Esophagus muscularis mucosa (tissue), 4 donors: ENCODE measurements at places on chromosomes 12 and 14. TPM values are rescaled to one million over a fixed set of nuclear protein-coding genes. Genes with fewer than 3 reads are reported as not detected.

GRCh38 chr12:129641926-129642325, 261.9 kb downstream of the TMEM132D start:
- DNase-seq, result no peak

DNA sequence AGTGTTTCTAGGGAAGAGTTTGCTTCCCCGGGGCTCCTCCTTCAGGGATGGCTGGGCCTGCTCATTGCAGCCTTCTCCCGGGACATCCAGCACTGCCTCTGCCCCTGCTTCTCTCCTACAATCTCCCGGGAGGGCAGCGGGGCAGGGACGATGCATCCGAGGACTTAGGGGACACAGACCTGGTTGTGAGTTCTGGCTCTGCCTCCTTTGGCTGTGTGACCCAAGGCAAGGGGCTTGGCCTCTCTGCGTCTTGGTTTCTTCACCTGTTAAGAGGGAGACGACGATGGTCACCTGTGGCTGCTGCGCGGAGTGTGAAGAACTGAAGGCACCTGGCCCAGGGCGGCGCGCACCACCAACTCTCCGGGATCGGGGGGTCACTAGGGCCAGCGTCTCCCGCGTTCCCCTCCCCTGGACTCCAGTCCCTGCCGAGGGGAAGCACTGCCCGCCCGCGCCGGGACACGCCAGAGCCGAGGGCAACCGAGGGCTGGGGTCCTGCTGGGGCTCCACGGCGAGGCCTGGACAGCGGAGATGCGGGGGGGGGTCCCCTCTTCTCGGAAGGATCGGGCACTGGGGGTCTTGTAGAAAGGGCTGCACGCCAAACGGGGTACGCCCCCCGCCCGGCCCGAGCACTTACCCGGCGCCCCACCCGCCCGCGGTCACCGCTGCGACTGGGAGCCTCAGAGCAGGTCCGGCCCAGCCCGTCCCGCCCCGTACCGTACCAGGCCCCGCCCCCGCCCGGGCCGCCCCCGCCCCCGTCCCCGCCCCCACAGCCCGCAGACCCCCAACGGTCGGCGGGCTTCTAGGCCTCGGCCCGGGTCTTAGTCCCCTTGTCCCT, at the start of gene HVCN1:
TSS of gene HVCN1 (minus strand) at position 670 of the 835 bp plus-strand sequence. CDS start 5,870 bp downstream, outside the sequence.
- DNase-seq, result no peak

- DNase-seq, result no peak
These were observed 198.4 kb upstream of the FOXN3 start for GRCh38 chr14:89615421-89615820.

GRCh38 chr12:45532113-45532512, 197.4 kb upstream of the ARID2 start:
- DNase-seq, result no peak

DNA sequence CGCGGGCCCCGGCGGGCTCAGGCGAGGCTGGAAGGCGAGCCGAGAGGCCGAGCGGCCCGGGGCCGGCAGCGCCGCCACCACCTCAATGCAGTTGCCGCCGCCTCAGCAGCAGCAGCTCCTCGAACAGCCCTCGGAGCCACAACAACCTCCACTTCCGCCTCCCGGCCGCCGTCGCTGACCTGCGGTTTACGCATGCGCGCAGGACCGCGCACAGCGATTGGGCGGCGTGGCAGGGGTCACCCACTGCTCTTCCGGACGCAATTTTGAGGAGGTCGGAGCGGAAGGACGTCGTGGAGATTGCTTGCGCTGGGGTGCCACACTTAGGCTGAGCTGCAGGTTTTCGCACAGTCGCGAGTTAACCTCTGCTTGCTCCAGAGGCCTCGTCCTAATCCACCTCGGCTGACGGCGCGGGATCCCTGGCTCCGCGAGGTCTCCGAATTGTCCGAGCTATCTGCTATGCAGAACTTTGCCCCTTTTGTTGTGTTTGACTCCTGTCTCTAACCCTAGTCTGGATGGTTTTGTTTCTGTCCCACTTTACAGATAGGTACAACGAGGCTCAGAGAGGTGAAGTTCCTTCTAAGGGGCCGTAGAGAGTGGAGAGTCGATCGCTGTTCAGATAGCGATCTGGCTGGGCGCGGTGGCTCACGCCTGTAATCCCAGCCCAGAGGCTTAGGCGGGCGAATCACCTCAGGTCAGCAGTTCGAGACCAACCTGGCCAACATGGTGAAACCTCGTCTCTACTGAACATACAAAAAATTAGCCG, at the start of the genes ACAD10 and BRAP:
TSS of gene ACAD10 (plus strand) at position 243 of the 763 bp plus-strand sequence. CDS start 6,657 bp downstream, outside the sequence.
TSS of gene BRAP (minus strand) at position 146 of the 763 bp plus-strand sequence. CDS start 164 bp downstream, outside the sequence.
- DNase-seq, result peak; percentile 97

DNA sequence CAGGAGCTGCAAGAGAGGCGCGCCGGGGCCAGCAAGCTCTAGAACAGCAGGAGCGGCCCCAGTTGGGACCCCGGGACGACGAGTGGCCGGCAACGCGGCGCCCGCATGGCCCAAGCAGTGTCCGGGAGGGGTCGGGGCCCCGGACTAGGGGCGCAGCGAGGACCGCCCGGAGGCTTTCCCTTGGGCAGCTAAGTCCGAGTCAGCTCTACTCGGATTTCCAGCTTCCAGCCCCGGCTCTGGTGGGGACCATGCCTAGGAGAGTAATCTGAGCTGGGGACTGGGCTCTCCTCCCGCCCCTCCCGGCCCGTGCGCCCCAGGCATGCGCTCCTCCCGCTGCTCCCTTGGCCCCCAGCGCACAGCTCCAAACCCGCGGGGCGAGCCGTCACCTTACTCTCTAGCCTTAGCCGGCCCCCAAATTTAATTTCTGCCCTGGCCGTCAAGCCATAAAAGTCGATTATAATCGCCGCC, 41.6 kb upstream of the CAPRIN2 start:
- DNase-seq, result no peak

- no peak for DNase-seq
These were observed 79.6 kb downstream of the CCDC91 start for GRCh38 chr12:28269851-28270250.

- no peak for DNase-seq
These were observed 213.0 kb upstream of the PDE3A start for GRCh38 chr12:20155374-20155773.

DNA sequence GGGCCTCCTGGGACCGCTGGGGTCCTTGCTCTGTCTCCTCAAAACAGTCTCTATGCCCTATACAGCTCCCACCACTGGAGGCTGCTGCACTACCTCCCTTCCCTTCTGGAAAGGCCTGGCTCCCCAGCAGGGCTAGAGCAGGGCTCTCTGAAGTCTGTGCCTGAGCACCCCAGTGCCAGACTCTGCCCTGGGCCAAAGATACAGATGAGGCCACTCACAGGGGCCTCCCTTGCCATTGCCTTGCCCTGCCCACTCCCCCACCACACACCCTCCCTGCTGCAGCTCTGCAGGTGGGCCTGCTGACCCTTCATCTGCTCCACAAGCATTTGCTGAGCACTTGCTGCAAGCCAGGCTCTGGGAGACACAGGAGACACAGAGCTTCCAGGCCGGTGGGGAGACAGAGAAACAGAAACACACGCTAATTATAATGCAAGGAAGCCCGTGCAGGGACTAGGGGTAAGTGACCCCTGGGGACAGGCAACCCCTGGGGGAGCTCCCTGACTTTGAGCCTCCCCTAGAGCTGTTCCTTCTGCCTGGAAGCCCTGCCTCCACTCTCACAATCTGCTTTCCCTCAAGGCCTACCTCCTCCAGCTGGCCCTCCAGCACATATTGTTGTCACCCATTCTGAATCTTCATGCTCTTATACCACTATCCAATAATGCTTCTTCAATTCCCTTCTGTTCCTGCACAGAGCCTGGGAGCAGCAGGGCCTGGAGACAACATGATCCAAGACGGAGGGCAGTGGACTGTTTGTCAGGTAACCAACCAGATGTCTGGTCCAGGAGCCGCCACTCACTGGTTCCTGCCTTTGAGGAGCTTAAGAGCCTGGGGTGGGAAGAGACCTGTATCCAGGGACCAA, 32.6 kb upstream of the PNMA1 start:
- no peak for DNase-seq

CSAD gene
- total RNA-seq, result 12.8 TPM

DNA sequence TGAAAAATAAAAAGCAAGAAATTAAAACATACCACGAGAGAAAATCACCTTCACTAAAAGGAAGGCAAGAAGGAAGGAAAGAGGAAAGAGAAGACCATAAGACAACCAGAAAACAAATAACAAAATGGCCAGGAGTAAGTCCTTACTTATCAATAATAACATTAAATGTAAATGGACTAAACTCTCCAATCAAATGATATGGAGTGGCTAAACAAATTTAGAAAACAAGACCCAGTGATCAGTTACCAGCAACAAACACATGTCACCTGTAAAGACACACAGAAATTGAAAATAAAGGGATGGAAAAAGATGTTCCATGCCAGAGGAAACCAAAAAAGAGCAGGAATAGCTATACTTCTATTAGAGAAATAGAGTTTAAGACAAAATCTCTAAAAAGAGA, 85.0 kb upstream of the SLC38A4 start:
- DNase-seq, result no peak

- no peak for DNase-seq
These were observed 103.1 kb downstream of the SMOC1 start for GRCh38 chr14:69982220-69982839.

CACNA2D4 gene
- total RNA-seq, result 3.3 TPM

SAMD4A gene
- total RNA-seq, result 123 TPM

PLBD2 gene
- total RNA-seq, result 60.9 TPM

- DNase-seq, result no peak
These were observed 211.8 kb downstream of the ANO2 start for GRCh38 chr12:5733136-5733755.

NFATC4 gene
- 65.2 TPM for total RNA-seq

IRAK3 gene
- total RNA-seq, result 13.0 TPM

DNA sequence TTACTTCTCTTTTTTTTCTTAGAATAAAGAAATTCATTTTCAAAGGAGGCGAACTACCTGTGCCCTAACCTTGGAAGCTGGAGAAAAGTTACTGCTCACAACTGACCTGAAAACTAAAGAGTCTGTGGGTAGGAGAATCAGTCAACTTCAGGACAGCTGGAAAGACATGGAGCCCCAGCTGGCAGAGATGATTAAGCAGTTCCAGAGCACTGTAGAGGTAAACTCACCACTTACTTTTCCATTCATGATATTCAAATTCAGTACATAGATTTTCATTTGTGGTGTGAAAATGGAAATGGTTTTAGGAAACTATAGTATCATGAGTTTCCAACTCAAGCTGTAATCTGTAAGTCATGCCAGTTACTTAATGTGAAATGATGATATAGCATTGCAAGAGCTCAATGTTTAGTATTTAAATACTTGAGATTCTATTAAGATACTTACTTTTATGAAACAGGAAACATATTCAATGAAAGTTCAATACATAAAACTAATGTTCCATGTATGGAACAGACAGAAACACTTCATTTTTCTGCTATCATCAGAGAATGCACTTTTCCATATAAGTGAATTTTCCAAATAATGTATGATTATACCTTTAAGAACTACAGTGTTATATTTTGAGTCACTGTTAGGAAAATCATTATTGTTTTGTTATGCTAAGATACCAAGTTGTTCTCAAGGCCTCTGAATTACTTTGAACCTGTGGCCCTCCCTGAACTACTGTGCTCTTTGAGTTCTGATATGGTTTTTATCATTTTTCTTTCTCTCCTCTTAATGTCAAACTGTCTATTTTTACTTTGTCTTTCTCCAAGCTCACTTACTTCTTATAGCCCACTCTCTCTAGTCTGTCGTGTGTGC, 119.0 kb downstream of the ESR2 start:
- DNase-seq, result no peak

GRCh38 chr12:103623716-103624115, 36.6 kb downstream of the STAB2 start:
- peak; percentile 84 for DNase-seq

RASAL1 gene
- not detected for total RNA-seq

SUPT16H gene
- 52.7 TPM for total RNA-seq

NGB gene
- total RNA-seq, result 4.6 TPM

- DNase-seq, result no peak
These were observed 90.1 kb downstream of the NCOR2 start for GRCh38 chr12:124477107-124477915.

- DNase-seq, result no peak
These were observed 746.6 kb downstream of the VRK1 start for GRCh38 chr14:97543816-97544215.

GRCh38 chr14:93369713-93370266, 22.8 kb downstream of the COX8C start:
- no peak for DNase-seq

- peak; percentile 74 for DNase-seq
These were observed 418.8 kb downstream of the KCNH5 start for GRCh38 chr14:62626416-62626815.

DNA sequence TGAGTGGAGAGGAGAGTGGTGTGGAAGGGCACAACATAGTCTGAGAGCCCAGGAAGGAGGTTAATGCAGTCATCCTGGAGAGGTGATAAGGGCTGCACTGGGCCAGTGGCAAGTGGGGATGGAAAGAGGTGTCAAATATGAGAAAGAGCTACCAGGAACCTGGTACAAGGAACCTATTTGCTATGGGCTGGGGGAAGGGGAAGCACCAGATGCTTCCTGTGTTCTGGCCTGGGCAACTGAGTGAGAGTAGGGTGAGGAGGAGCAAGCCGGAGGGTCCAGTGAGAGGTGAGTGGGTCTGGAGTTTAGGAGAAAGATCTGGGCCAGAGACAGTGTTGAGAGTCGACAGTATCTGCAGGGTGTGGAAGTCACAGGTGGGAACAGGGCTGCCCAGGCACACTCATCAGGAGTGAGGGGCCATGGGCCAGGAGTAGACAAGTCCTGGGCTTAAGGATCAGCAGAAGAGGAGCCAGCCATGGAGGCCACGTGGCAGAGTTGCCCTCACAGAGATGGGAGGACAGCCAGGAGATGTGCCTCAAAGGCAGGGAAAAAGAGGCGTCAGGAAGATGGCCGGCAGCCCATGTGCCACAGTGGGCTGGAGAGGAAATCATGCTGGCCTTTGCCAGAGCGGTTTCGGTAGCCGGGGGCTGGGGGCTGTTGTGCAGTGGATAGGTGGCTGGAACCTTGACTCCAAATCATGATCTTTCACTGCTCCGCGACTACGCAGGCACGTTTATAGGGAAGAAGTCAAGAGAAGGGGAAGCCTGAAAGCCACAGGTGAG, 2.9 kb upstream of the AQP6 start:
- DNase-seq, result no peak

GRCh38 chr12:47710278-47710677, 4.4 kb upstream of the RPAP3 start:
- DNase-seq, result peak; percentile 19

- no peak for DNase-seq
These were observed 103.1 kb upstream of the MON2 start for GRCh38 chr12:62363506-62363905.

- no peak for DNase-seq
These were observed 37.4 kb downstream of the CAMKK2 start for GRCh38 chr12:121259074-121259473.

MARCHF9 gene
- total RNA-seq, result 16.9 TPM

CDK17 gene
- total RNA-seq, result 67.8 TPM

TAS2R10 gene
- 0.40 TPM for total RNA-seq
